ENCODE measurements at places on chromosomes 6 and 20.

DNA sequence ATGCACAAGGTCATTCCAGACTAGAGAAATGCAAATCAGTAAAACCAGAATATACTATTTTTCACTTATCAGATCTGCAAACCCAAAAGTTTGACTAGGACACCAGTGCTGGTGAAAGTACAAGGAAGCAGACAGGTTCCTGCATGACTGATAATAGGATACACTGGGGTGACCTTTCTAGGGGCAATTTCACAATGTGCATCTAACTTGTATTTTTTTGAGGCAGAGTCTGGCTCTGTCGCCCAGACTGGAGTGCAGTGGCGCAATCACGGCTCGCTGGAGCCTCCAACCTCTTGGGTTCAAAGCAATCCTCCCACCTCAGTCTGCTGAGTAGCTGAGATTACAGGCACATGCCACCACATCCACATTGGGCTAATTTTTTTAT is 11.4 kb downstream of the COMMD7 start:
- no peak for DNase-seq

- DNase-seq, result peak; percentile 17
These were observed 114.4 kb downstream of the FOXC1 start for GRCh38 chr6:1724124-1724523.

- peak; percentile 2 for DNase-seq
These were observed 105.8 kb upstream of the NOX3 start for GRCh38 chr6:155561257-155561965.

DNA sequence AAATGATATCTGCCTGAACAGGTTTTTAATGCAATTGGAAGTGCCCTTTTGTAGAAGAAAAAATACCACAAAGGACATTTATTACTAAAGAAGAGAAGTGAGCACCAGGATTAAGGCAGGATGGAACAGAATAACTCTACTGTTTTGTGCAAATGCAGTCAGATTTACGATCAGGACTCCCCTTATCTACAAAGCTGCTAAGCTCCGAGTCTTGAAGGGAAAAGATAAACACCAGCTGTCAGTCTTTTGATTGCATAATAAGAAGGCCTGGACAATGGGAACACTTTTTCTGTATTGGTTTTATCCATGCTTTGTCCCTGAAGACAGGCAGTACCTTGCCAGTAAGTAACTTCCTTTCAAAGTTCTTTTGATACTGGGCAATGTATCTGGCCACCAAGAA is 797.9 kb upstream of the SLC35B3 start:
- no peak for DNase-seq

GRCh38 chr20:24442909-24443308 is 26.5 kb upstream of the SYNDIG1 start:
- DNase-seq, result no peak

- no peak for DNase-seq
These were observed 497.0 kb downstream of the EPHA7 start for GRCh38 chr6:92922216-92922806.

DNA sequence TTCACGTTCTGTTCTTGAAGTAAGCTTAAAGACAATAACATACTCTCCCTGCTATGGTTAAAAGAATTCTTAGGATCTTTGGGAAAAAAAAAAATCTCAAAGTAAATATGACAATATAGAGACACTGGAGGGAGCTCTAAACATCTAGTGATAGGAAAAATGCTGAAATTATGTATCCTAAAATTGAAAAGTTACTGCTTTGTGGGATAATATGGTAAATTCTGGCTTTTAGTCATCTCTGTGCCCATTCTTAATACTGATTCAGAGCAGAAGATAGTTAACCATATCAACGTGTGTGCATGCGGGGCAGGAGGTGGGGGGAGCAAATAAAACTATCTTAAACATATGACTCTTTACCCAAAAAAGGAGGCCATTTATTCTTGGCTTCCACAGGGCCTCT is 165.4 kb downstream of the GMPR start:
- DNase-seq, result peak; percentile 4

- no peak for DNase-seq
These were observed 1455.3 kb downstream of the GRIK2 start for GRCh38 chr6:102848796-102849195.

DNA sequence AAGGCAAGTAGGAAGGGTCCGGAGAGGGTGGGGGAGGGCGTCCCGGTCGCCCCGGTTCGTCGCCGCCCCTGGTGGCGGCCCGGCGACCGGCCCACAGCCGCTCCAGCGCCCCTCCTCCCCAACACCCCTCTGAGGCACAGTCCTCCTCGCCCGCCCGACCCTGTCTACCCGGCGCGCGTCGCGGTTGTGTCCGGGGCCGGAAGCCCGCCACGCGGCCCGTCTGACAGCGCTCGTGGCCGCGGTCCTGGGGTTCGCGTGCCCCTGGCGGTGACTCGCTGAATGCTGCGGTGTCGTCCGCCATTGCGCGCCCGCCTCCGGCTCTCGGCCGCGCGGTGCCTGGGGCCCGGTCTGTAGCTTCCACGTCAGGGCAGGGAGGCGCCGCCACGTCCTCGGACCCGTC is 335.3 kb upstream of the DEFB115 start:
- no peak for DNase-seq

DNA sequence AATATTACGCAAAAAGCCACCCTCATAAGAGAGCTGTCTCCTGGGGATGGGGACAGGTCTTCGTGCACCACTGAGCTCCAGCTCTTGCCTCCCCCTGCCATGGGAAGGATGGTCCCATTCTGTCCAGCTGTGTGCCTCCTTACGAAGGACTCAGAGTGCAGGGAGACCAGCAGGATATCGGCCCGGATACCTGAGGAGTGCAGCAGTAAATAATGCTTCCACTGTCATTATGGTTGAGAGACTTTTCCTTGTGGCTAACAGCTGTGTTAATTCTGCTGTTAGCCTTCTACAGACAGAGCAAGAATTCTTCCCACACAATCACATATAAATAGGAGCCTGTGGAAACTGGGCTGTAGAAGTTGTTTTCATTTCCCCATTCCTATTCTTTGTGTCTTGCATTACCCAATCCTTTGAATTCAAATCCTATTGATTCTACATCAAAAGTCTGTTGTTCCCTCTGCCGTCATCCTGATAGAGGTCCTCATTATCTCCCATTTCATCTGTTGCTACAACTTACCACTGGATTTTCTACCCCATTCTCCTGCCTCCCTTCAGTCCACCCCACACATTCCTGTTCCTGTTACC is 364.6 kb upstream of the SOX4 start:
- no peak for DNase-seq

DNA sequence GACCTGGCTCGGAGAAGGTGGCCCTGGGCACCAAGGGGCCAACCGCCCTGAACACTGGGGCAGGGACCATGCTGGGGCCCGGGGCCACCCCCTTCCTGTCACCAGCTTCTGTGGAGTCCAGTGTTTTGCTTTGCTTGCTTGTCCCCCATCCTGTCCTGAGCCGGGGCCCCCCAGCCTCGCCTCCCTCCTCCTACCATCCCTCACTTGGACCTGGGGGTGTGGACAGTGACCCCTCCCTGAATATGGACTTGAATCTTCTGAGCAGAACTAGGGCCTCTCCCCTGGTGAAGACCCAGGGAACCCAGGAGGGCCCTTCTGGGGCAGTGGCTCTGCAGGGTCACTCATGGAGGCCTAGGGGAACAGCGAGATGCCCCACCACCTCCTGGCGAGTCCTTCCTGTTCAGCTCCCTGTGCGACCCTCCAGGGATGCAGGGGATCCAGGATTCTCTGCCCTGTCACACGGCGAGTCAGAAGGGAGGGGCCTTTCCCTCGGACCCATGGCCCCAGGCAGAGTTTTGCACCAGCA is 41.6 kb downstream of the VSTM2L start:
- no peak for DNase-seq

GRCh38 chr6:9095729-9096128 is 660.4 kb upstream of the SLC35B3 start:
- DNase-seq, result no peak

GRCh38 chr6:105932440-105932839 is 153.7 kb upstream of the PRDM1 start:
- DNase-seq, result no peak

DNA sequence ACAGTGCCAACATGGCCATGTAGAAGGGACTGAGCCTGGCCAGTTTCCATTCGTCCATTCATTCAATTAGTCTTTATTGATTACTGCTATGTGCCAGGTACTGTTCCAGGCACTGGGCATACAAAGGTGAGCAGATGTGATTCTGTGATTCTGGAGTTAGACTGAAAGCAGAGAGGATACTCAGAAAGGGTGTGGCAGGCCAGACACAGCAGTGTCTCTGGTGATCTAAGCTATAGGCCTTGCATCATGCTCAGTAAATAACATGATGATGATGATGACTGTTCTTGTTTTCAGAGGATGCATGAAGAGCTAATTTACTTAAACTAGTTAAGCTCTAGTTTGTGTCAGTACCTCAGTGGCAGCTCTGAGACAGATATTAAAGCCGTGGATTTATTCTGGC is 31.4 kb upstream of the FUCA2 start:
- DNase-seq, result peak; percentile 31

DNA sequence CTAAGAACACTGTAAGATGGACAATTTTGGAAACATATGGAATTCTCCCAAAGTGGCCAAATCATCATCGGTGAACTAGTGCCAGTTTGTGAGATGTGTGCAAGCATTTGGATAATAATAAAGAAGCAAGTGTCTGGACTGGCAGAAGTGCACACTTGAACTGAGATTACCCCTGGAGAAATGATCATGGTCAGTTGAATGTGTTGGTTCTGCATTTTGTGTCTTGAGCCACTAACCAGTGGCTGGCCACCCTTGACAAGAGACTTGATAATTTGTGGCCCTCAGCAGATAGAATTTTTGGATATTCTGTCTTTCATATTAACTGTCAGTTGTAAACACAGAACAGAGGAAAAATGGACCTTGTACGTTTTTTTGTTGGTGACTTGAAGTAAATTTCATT is 37.4 kb downstream of the CITED2 start:
- no peak for DNase-seq

DNA sequence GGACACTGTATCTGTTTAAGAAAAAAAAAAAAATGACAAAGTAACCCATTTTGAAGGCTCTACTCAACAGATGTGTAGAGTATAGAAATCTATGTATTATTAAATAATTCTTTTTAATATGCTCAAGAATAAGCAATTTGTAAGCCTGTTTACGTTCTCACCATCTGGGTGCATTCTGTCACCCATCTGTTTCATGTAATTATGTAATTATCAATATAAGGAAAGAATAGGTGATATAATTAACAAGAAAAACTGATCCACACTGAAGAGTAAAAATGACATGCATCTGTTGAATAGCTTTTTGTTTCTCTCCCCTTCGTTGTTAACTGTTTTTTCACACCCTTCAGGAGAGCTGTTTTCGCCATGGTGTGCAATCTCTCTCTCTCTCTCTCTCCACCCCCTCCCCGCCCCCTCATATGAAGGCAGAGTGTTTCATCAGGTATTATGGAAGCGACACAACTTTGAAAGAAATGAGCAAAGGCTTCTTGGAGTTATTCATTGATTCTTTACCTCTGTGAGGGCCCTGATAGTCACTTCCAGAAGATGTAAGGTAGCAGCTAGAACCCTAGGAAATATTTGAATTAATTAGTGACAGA is 154.3 kb upstream of the INSM1 start:
- DNase-seq, result no peak

DNA sequence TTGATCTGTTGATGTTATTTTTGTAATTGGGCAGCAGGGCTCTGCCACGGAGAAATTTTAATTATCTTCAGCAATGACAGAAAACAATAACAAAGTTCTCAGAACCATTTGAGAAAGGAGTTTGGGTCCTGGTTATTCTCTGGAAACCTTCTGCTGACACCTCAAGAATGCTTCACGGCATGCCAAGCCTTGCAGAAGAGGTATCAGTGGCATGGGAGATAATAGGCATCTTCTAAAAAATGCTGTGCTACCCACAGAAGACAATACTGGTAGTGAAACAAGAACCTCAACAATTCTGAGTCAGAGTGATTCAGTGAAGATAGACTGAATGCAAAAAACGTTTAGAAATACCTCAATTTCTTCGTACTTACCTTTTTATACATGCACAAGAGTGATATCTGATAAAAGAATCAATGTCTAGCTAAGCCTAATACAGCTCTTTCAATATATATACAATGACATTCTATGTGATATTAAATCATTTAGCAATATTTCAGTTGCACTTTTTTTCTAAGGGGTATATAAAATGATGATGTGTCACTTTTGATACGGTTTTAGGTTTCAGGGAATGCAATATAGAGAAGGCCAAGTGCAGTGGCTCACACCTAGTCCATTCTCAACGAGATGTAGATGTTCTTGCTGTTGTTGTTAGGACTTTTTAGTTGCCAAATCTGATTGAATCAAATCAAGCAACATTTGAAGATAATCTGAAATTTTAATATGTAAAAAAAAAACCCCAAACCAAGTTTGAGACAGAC is 110.4 kb upstream of the COL21A1 start:
- DNase-seq, result no peak

- DNase-seq, result no peak
These were observed 43.0 kb upstream of the SYNCRIP start for GRCh38 chr6:85685713-85686112.

DNA sequence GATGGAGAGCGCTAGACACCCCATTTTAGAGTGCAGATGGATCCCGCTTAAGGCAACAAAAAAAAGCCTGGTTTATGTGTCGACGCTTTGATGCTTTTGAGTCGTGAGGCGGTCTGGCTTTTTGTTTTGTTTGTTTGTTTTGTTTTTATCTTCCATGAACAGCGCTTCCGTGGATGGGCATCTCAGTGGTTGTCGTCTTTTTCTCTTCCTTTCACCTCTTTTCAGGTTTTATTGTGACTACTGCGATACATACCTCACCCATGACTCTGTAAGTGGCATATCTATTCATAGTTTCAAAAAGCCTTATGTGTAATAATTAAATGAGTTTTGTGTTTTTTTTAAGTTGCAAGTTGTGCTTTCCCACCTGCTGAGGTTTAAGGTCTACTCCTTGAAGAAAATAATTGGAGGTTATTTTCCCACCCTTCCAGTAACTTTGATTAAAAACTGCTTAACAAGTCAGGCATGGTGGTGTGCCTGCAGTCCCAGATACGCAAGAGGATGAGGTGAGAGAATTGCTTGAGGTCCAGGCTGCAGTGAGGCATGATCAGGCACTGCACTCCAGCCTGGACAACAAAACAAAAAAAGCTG is 476 bp downstream of the SNRPC start:
- no peak for DNase-seq

DNA sequence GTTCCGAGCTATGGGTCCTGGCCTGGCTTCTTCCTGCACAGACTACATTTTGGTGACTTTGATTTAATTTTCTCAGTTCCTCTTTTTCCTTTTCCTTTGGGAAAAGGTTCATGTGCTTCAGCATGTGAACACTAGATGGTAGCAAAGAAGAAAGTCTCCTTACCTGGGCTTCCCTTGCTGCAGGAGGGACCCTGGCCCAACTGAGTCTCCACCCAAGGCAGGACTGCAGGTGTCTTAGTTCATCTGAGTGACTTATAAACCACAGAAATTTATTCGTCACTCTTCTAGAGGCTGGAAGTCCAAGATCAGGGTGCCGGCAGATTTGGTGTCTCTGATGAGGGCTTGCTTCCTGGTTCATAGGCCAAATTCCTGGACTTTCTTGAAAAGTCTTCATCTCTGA is 163.2 kb downstream of the SYCP2 start:
- DNase-seq, result peak; percentile 27

GRCh38 chr6:8278562-8278961 is 156.8 kb downstream of the SLC35B3 start:
- DNase-seq, result no peak

GRCh38 chr6:107386904-107387303 is 72.5 kb downstream of the PDSS2 start:
- no peak for DNase-seq
